ENCODE measurements at places on chromosomes 6 and 20. TPM values are rescaled to one million over a fixed set of nuclear protein-coding genes. Genes with fewer than 3 reads are reported as not detected.

The YIPF3 gene
- 107 TPM for total RNA-seq

DNA sequence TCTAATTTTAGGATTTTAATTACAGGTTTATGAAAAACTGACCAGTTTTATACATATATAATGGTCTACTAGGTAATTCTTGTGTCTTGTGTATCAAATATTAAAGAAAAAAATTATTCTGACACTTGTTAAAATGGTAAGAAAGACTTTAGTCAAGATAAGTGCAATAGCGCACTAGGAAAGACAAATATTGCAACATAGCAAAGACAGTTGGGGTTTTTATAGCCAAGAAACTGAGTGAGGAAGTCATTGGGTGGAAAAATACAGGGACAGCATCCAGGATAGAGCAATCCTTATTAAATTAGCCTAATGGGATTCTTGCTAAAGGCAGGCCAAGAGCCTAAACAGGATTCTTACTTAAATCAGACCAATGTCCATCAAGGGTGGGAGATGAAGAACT lies 71.1 kb downstream of the ROS1 start:
- H3K4me3 ChIP-seq = no peak overlapping the region
- H3K27ac ChIP-seq = no peak overlapping the region
- no peaks in the 10 kb centered on the region for H3K36me3 ChIP-seq
- no peak for DNase-seq
- no peaks in the 10 kb centered on the region for H3K4me1 ChIP-seq

The LINC00237 gene
- not detected for total RNA-seq

GRCh38 chr6:88626460-88626859 lies 337.0 kb downstream of the RNGTT start:
- H3K4me3 ChIP-seq = no peak overlapping the region
- no peaks in the 10 kb centered on the region for H3K36me3 ChIP-seq
- H3K4me1 ChIP-seq = no peaks in the 10 kb centered on the region
- H3K27ac ChIP-seq = no peak overlapping the region
- no peaks in the 10 kb centered on the region for H3K27me3 ChIP-seq

Data from kidney (tissue), 22 donors.